Glomerular endothelial cell (primary cell): ENCODE measurements at places on chromosomes 3 and 15. TPM values are rescaled to one million over a fixed set of nuclear protein-coding genes. Genes with fewer than 3 reads are reported as not detected.

DNA sequence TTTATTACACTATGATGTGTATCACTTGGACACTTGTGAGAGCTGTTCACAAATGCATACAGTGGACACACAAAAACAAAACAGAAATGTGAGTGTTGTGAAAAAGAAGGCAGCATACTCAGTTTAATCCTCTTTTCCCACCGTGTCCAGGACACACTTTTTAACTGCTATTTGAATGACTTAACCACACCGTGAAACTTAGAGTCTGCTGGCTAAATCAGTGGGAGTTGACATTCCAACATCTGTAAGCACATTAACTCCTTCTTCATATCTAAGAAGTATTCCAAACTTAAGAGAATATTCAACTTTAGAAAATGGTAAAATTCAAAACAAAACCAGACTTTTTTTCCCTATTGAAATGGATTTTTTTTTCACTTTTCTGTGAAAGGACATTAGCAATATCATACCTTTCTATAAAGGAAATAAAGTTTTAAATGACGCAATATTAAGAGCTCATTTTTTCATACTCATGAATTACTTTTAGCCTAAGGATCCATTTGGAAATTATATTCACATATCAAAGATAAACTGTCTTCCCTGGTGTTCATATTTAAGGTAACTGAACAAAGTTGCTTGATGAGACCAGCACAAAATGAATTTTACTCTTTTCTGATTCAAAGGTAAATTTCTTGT is 316.6 kb downstream of the RBMS3 start:
- no peak for DNase-seq

CCR1 gene
- not detected in 2 replicates for total RNA-seq

GRCh38 chr15:90907838-90908507 is 4.9 kb downstream of the MAN2A2 start:
- DNase-seq, result no peak

GOLGA6L7 gene
- total RNA-seq, result not detected in 2 replicates

DNA sequence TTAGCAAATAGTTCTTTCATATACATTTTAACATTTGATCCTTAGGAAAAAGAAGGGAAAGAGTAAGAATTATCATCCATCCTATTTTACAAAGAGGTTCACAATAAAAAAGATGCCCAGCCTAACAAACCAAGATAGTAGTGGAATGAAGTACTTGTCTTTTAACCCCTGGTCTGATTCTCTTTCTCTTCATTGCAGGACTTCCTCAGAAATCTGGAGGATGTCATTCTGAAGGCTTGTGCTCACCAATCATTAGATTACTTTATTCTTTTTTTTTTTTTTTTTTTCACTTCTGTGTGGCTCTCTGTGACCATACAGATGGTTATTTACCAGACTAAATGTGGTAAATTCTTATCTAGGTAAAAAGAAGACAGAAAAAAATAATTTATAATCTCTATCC is 7.0 kb downstream of the HDGFL3 start:
- no peak for DNase-seq

RLBP1 gene
- not detected in 2 replicates for total RNA-seq

DNA sequence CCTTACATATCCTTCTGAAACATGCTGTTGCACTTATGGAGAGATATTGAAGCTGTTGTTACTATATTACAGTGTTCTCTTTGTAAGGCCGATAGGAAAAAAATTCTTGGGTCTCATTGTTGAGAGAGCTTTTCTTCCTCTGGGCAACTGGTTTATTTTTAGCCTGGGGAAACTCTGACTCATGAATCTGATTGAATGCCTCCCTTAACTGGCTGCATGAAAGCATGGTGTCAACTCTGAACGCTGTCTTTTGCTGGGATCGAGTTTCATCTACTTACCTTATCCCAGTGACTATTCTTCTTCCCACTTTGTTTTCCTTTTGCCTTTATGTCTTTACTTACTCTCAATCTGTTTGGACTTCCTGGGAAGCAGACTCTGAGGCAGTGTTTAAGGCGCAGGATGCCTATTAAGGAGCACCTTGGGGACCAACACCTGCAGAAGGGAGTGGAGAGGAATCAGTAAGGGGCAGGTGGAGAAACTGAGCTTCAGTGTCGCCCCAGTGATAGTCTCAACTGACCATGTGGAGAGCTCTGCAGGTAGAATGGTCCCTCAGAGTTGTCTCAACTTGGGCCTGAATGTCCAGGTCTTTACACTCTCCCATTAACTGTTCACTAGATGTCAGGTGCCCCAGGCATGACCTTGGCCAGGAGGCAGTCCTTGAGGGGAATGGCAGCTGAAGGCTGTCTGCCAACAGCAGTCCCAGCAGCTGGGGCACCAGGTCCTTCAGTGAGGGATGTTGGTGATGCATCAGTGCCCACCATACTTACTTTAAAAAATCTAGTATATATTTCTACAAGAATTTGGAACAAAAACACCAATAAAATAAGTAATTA is 88.9 kb upstream of the CCNL1 start:
- peak; percentile 82 for DNase-seq

SERINC4 gene
- not detected in 2 replicates for total RNA-seq

DNA sequence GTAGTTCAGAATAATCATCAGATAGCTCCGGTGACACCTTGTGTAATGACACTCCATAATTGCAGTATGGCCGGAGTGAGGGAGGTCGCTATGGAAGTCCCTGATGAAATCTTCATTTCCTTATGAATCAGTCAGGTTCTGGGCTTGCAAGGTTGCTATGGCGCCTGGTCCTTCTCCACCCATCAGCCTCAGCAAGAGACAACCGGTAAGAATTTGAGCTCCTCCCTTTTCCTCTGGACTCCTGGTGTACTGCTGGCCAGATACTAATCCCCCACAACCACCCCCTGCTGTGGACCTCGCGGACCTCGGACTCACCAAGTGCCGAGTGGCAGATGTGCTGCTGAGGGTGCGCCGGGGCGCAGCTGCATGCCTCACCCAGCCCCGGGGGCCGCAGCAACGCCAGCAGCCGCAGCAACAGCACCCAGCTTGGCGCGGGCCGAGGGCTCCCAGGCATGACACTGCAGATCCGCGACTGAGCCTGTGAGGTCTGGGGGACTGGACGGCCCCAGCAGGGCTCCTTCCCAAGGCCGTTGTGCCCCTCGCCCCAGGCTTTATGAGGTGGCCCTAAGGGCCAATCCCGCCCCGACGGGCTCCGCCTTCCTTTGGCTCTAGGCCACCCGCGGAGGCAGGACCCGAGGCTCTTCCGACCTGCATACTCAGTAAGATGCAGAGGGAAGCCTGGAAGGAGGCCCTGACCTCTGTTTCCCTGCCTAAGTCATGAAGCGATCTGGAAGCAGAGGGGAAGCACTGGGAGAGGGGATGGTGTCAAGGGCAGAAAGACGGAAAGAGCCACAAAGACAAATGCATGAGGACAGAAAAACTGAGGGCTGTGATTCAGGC is at the start of gene TIMP4:
Gene TIMP4, minus strand, starts transcription at position 526 of the 840 bp plus-strand sequence. Its CDS starts 72 bp downstream, at position 454.
- DNase-seq, result no peak

GRCh38 chr3:22231061-22231460 is 480.1 kb upstream of the ZNF385D start:
- DNase-seq, result no peak

GRCh38 chr15:52068004-52068615 is 44.5 kb downstream of the BCL2L10 start:
- DNase-seq, result no peak

GRCh38 chr15:78319588-78319987 is 20.2 kb upstream of the SKIC8 start:
- no peak for DNase-seq

DNA sequence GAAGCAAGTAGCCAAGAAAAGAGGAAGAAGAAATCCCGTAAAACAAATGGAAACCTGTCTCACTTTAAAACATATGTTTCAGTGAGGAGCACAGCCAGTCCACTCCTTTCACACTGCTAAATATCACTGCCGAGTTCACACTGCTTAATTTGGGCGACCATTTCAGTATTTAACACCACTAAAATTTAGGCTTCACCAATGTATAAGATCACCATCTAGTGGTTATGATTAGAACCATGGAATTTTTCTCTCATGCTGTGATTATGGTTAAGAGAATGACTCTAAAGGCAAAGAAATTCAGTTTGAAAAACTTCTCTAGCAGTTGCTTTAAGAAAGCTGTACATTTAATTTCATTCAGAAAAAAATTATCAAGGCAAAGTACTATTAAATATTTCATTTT is 16.6 kb downstream of the SLC4A7 start:
- DNase-seq, result peak; percentile 33

- DNase-seq, result no peak
These were observed 39.7 kb upstream of the VEPH1 start for GRCh38 chr3:157542711-157543500.

- DNase-seq, result no peak
These were observed 75.1 kb downstream of the DOCK3 start for GRCh38 chr3:50749822-50750221.

DNA sequence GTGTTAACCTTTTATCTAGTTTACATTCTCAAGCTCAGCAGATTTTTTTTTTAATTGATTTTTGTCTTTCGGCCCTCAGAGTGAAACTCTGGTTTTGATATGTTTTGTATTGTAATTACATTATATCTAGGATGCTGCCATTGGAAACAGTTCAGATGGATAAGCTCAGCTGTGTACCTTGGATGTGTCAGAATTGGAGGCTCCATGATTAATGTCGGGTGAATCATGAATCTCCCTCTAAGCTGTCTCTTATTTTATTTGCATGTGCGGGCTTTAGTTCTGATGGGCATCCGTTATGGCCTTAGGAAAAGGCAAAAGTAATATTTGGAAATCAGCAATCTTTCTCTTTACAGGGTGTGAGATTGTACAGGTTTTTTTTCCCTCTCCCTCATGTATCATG is 4.2 kb downstream of the PTPRG start:
- DNase-seq, result no peak

- no peak for DNase-seq
These were observed 292.6 kb downstream of the NFKBIZ start for GRCh38 chr3:102141928-102142239.

PRTG gene
- total RNA-seq, result 8.6 and 11.9 TPM in 2 replicates

DNA sequence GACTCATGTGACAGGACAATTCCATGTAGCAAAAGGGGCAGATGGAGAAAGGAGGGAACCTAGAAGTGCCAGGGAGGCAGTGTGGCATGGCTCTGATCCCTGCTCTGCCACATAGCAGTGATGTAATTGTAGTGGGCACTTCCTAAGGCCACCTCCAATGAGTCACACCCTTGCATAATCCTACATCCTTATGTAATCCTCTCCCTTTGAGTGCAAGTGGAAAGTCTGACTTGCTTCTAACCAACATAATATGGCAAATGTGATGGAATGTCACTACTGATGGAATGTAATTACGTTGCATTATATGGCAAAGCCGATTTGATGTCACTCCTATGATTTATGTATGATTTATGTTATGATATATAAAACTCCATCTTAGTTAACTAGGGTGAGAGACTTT is 72.9 kb upstream of the ATP2C1 start:
- DNase-seq, result no peak

GRCh38 chr15:50764461-50765194 is 878 bp downstream of the SPPL2A start:
- DNase-seq, result no peak

DNA sequence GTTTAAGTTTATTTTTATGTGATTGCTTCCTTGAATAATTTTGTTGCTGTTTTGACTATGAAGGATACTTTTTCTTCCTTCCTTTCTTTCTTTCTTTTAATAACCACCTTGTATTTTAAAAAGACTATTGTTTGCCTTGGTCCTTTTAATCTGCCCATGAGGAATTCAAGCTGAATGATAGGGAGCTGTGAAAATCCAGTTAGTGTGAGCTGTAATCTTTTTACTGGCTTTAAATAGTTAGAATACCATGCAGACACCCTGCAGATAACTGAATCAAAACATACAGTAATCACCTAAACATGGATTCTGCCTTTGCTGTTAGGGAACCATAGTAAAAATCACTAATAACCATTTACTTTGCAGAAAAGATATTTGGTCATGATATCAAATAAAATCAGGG is 110.7 kb downstream of the RSRC1 start:
- DNase-seq, result no peak

DNA sequence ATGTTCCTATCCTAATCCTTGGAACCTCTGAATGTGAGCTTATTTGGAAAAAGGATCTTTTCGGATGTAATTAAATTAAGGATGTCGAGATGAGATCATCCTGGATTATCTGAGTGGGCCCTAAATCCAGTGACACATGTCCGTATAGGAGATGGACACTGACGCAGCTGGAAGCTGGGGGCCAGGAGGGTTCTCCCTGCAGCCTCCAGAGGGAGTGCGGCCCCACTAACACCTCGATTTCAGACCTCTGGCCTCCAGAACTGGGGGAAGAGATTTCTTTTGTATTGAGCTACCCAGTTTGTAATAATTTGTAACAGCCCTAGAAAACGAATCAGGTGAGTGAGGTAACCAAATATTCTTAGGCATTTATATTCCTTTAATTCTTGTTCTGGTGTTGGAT is 2.5 kb downstream of the DNAJB8 start:
- DNase-seq, result no peak

DNA sequence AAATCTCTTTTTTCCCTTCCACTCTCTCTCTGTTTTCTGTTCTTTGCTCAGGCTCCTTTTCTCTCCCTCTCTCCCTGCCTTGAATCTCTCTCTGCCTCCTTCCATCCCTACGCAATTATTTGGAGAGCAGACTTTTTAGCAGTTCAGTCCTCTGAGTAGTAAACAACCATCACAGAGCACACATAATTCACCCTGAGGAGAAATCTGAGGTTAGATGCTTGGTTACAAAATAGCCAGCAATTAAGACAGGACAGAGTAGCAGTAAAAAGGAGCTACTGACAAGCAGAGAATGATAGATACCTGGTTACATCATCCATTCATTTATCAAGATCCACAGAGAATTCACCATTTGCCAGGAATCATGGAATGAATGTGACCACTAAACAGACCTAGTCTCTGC is 25.5 kb downstream of the SLC9A9 start:
- DNase-seq, result no peak
